ENCODE measurements at places on chromosomes 16 and 17. TPM values are rescaled to one million over a fixed set of nuclear protein-coding genes. Genes with fewer than 3 reads are reported as not detected.

PRR35 gene
- not detected for total RNA-seq

CCDC144A gene
- total RNA-seq = 4.7 TPM

CTF1 gene
- 2.1 TPM for total RNA-seq

EIF1 gene
- total RNA-seq = 96.6 TPM

NPIPA8 gene
- total RNA-seq = 0.26 TPM

MMP28 gene
- total RNA-seq = 13.2 TPM

KRT39 gene
- not detected for total RNA-seq

OR3A3 gene
- total RNA-seq = not detected

RNF222 gene
- not detected for total RNA-seq

ADAP2 gene
- 15.1 TPM for total RNA-seq

GRCh38 chr16:50627419-50627818 lies 53.7 kb downstream of the SNX20 start:
- no peak for DNase-seq

GRCh38 chr17:73261952-73262675 lies 434 bp upstream of the CPSF4L start:
- no peak for DNase-seq

DNA sequence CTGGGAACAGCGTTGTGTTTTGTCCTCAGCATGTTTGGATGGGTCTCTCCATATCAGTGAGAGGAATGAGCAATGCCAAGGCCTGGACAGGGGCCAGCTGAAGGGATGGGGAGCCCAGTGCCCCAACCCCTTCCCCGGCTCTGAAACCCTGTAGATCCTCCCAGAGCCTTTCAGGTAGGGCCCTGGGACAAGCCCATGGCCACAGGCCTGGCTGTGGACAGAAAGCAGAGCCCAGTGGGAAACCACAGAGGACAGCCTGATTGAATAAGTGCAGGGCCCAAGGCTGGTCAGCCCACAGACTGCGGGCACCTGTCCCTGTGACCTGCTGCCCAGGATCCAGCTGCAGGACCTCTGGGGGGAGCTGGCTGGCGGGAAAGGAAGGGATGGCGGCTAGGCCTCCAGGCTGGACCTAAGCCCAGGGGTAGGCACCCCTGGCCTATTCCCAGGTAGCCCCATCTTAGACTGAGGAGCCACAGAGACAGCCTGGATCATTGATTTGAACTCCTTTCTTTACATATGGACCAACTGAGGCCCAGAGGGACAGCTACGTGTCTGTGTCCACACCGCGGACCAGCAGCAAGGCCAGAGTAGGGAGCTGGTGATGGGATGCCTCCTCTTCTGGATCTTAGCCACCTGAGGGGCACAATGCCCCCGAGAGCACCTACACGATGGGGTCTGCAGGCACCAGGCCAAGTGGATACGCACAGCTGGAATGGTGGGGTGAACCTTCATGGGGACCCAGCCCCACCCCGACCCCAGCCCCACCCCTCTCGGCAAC lies 1.3 kb downstream of the CCDC102A start:
- DNase-seq = no peak

DNA sequence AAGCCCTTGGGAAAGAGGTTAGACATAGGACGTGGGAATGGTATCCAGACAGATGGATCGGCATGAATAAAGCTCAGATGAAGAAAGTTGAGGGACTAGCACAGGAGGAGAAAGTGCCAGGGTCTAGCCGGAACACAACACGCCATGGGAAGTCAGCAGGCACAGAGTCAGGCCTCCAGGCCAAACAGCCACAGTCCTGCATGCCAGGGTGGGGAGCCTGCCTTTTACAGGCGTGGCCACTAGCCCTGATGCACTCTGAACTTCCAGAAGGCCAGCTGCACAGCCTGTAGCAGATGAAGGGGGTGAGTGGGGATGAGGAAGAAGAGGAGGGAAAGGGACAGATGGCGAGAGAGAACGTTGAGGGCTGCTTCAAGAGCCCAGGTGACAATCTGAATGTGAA lies 5.2 kb downstream of the B9D1 start:
- no peak for DNase-seq

DNA sequence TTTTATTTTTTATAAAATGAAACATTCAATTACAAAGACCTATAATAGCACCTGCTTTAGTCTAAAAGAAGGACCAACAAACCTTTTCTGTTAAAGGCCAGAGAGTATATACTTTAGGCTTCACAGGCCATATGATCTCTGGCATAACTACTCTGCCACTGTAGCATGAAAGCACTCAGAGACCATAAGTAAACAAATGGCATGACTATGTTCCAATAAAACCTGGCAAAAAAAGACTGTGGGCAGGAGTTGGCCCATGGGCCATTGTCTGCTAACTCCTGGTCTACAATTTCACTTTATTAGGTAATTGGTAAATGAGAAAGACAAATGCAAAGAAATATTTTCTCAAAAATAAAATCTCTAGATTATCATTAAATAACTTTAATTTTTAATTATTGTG lies 14.9 kb downstream of the CEP112 start:
- no peak for DNase-seq

DNA sequence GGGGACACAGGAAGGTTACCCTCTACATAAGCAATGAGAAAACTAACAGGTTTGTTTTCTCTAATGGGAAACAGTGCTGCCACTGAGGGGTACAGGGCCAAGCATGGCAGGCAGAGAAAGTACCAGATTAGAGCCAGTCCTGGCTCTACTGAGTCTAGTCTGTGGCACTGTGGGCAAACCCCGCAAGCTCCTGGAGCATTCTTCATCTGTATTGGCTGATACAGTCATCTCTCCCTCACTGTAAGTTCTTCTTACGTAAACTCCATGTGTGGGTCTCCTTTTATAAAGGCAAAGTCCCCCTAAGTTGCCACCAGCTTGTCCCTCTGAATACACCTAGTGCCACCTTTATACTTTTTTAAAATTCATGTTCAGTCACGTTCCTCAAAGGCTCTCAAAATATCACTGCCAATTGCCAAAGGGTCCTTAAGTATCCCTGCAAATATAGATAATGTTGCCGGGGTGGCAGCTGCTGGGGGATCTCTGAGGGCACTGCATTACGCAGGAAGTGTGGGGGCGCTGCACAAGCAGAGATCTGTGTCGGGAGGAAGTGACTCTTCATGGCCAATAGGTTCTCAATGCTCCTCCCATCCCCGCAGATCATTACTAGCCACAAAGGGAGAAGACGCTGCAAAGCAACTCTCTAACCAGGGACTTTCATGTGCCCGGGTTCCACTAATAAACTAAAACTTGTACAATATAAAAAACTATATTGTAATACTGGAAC lies 18.8 kb downstream of the XPO6 start:
- DNase-seq = no peak

DNA sequence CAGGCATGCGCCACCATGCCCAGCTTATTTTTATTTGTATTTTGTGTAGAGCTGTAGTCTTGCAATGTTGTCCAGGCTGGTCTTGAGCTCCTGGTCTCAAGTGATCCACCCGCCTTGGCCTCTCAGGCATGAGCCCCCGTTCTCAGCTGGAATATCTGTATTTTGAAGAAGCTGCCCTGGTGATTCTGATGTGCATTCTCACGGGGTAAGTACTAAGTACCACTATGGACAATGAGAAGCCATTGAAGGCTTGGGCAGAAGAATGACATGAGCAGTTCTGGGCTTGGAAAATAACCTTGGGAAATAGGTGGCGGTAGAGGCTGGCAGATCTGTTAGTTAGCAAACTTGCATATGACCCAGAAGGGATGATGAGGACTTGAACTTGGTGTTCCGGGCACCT lies 15.6 kb upstream of the NKD1 start:
- DNase-seq = no peak

- DNase-seq = no peak
Measured at GRCh38 chr16:12679660-12680272, 123.9 kb downstream of the CPPED1 start.

- DNase-seq = no peak
Measured at GRCh38 chr17:28763137-28763799, 19.5 kb downstream of the TRAF4 start.

DNA sequence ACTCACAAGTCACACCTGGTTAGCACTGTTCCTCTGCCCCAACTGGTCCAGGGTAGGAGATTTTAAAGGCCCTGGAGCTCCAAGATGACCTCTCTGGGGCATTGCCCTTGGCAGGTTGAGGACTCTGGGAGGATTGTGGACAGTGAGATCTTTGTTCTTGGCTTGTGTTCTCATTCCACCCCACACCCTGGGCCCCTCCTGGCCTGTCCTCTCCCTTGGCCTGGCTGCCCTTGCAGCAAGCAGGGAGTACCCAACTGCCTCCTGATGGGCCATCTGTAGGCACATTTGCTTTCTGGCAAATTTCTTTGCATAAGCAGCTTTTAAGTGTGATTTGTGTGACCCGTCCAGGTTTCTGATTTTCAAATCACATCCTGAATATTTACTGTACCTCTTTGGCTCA lies 239.6 kb downstream of the UTP18 start:
- no peak for DNase-seq

GRCh38 chr17:69485901-69486643 lies 71.6 kb downstream of the MAP2K6 start:
- no peak for DNase-seq

GRCh38 chr17:33725675-33726271 lies 432.7 kb upstream of the ASIC2 start:
- DNase-seq = no peak

DNA sequence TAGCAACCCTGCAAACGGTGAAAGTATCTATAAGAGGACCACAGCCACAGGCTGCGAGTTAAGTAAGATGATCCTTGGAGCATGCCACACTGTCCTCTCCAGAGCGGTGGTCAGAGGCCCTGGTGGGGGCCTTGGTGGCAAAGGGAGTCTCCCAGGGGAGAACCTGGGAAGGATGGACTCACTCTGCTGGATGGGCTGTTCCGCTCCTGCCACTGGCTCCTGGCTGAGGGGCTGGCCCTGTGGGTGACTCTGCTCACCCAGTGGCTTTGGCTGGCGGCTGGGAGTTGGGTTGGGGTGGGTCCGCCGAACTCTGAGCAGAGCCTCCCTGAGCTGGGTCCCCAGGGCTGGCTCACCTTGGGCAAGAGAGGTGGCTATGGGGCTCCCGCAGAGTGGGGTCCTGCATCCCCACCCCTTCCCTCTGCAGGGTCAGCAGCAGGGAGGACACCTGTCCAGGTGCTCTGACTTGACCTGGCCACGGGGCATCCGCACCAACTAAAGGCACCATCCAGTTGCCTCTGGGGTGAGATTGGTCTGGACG lies 7.3 kb downstream of the CDK5R1 start:
- no peak for DNase-seq

- DNase-seq = no peak
Measured at GRCh38 chr17:42706732-42707131, 24.4 kb downstream of the CNTNAP1 start.

- DNase-seq = no peak
Measured at GRCh38 chr17:43324205-43324893, 74.4 kb upstream of the ARL4D start.

GRCh38 chr16:85010446-85010930 lies 847 bp downstream of the ZDHHC7 start:
- DNase-seq = no peak

DNA sequence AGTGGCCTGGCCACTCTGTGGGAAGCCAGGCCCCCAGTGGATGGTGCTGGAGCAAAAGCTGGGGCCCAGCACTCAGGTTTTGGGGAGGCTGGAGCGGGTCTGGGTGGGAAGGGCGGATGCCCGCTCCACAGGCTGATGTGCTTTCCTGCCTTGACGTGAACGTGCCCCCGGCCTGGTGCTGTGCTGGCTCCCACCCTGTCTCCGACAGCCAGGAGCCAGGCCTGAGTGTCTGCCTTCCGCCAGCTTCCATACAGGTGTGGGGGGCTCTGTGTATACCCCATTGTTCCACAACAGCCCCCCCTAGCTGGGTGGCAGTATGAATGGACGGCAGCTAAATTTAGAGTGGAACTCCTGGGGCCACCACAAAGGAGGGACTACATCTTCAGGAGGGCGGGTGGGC lies 20.0 kb downstream of the HIC1 start:
- no peak for DNase-seq

GRCh38 chr17:14143688-14144087 lies 74.4 kb downstream of the COX10 start:
- DNase-seq = no peak

GRCh38 chr16:89003831-89004208 lies 26.8 kb upstream of the CBFA2T3 start:
- DNase-seq = no peak

DNA sequence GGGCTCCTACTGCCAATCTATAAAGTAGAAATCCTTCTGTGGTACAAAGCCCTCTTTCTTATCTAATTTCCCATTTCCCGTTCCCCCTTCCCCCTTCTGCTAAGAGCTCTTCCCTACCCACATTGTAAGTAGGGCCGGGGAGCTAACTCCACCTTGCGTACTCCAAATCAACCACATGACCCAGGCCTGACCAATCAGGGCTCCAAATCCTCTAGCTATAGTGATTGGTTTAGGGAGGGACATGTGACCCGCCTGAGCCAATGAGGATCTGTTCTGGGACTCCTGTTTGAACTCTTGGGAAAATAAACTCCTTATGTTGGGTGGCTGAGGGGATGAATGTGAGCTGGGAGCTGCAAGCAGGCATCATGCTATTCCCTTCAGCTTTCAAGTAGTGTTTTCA lies 40.9 kb upstream of the MEOX1 start:
- DNase-seq = no peak
